Ascending aorta (tissue), 2 donors: ENCODE measurements at places on chromosomes 2 and 18. TPM values are rescaled to one million over a fixed set of nuclear protein-coding genes. Genes with fewer than 3 reads are reported as not detected.

Gene SRD5A2
- not detected for total RNA-seq

Gene RAX
- total RNA-seq: not detected

Gene FEV
- total RNA-seq: not detected

- no peaks in the 10 kb centered on the region for H3K4me1 ChIP-seq
- no peak overlapping the region for H3K4me3 ChIP-seq
- no peak overlapping the region for H3K27ac ChIP-seq
- H3K36me3 ChIP-seq: no peaks in the 10 kb centered on the region
These were observed 9.9 kb upstream of the CETN1 start for GRCh38 chr18:570256-570655.

DNA sequence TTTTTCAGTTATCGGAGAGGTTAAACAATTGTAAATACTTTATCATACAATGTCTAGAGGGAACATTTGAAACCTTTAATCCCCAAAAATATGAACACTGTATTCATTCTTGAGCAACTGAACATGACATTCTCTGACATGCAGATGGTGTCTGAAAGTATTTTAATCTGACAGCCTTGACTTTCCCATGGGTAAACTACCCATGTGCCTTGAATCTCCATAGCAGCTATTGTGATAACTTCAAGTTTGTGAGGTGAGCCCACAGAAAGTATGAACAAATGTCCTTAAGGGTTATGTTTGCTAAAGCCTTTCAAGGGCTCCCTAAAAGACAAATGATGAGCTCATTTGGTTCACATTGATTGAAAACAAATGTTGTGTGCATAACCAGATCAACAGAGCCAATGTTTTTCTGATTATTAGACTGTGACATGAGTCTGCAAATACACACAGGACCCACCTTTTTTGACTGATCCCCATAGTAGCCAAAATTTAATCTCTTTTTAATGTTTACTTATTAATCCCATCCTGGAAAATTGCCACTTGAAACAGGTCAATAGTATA lies 1326.0 kb downstream of the LRP1B start:
- no peaks in the 10 kb centered on the region for H3K27me3 ChIP-seq
- H3K4me3 ChIP-seq: no peak overlapping the region
- no peaks in the 10 kb centered on the region for H3K4me1 ChIP-seq
- no peak for DNase-seq
- H3K27ac ChIP-seq: no peak overlapping the region
